ENCODE measurements at places on chromosomes 6 and 20.

GRCh38 chr6:7243179-7243981, 69.6 kb downstream of the SSR1 start:
- no peaks in the 10 kb centered on the region for H3K27me3 ChIP-seq
- H3K4me1 ChIP-seq: peaks cover 26% of the 10 kb centered on the region
- peak; percentile 53 for DNase-seq
- H3K27ac ChIP-seq: no peak overlapping the region
- no peaks in the 10 kb centered on the region for H3K36me3 ChIP-seq

DNA sequence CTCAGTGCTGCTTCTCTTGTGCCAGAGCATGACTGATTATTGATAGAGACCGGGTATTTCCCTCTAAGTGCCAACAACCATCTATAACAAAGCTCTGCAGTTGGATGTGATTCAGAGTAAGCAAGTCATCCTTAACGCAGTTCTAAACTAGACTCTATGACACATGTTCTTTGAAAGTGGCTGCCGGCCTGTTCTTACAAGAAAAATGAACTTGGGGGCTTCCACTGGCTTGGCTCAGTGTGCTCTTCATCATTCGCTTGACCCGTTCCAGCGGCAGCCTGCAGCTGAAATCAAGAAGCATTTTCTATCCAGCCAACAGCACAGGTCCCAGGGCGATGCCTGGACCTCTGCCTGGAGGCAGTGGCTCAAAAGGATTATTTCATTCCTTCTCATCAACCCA, 29.8 kb downstream of the GFOD1 start:
- no peaks in the 10 kb centered on the region for H3K36me3 ChIP-seq
- no peak overlapping the region for H3K4me3 ChIP-seq
- peaks cover 24% of the 10 kb centered on the region for H3K4me1 ChIP-seq
- no peak overlapping the region for H3K27ac ChIP-seq
- DNase-seq: no peak
- no peaks in the 10 kb centered on the region for H3K27me3 ChIP-seq

- no peaks in the 10 kb centered on the region for H3K36me3 ChIP-seq
- no peak overlapping the region for H3K27ac ChIP-seq
- no peaks in the 10 kb centered on the region for H3K4me1 ChIP-seq
- H3K4me3 ChIP-seq: no peak overlapping the region
- H3K27me3 ChIP-seq: no peaks in the 10 kb centered on the region
Measured at GRCh38 chr6:118659513-118660217, 8.3 kb upstream of the CEP85L start.

DNA sequence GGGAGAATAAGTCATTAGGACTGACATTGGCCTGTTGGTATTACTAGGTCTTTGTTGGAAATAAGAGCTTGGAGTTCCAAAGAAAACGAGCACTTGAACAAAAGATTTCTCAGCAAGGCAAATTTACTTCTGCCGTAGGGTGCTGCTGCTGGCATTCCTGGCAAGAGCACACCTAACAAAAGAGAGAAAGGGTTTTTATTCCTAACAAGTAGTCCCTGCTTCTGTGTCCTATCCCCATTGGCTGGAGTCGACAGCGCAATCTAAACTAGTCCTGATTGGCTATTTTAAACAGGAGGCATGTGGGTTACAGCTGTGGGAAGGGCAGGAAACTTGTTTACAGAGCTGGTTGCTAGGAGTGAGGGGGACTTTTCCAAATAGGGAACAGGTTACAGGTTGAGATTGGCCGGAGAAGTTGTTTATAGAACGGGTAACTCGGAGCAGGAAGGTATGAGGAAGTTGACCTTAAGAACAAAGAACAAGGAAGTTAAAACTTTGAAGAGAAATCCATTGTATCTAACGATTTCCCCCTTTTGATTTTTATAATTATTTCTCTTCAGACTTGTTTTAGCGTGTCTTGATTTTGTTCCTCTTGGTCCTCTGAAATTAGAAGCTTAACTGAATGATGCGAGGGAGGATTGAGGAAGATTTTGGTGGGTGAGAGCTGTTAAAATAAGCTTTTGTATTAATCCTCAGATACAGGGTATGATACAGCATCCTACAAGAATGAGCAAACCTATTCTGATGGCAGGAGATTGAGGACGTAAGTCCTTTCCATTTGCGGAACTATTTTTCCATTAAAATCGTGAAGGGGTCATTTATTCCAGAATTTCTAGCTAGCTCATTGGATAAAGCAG, 3.4 kb upstream of the ZNFX1 start:
- H3K36me3 ChIP-seq: peaks cover 79% of the 10 kb centered on the region
- H3K4me1 ChIP-seq: peaks cover 85% of the 10 kb centered on the region
- H3K27me3 ChIP-seq: peaks cover 39% of the 10 kb centered on the region
- peak overlapping the region; percentile 97 for H3K4me3 ChIP-seq
- no peak for DNase-seq

Measured in neural crest cell (in vitro differentiated cells).